ENCODE measurements at places on chromosomes 7 and 10. TPM values are rescaled to one million over a fixed set of nuclear protein-coding genes. Genes with fewer than 3 reads are reported as not detected.

DNA sequence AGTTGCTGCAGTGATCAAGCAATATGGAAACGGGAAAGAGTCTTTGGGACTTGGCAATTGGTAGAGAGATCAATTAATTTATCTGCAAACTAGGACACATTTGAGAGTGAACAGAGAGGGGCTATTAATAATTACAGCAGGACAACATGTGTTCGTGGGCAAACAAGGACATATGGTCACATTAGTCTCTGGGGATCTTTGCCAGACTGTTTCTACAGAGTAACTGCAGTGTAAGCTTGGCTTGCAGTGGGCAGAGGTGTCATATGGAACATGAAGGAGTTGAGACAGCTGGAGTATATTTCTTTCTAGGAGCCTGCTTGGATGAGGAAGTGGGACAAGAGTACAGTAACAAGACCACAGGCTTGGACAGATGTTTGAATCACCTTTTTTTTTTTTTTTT, 232.1 kb upstream of the LYZL1 start:
- DNase-seq, result no peak

GRCh38 chr10:133158437-133158755, 1.6 kb upstream of the KNDC1 start:
- DNase-seq, result no peak

The OR6B1 gene
- not detected for polyA plus RNA-seq

GRCh38 chr10:116472891-116473290, 45.2 kb downstream of the PNLIPRP3 start:
- no peak for DNase-seq

- DNase-seq, result no peak
Measured at GRCh38 chr10:101617824-101618568, 29.9 kb downstream of the DPCD start.

DNA sequence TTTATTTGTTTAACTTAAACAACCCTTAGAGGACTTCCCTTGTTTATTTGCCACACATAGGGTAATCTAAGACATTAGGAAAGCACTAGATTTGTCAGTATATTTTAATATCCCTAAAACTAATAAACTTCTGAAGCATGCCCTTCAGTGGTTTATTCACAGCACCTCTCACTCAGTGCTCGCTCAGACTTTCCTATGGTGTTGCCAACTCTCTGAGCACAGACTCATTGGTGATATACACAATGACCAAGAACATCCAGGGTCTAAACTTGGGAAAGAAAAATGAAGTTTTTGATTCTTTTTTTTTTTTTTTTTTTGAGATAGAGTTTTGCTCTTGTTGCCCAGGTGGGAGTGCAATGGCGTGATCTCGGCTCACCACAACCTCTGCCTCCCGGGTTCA, 82.2 kb downstream of the RAB11FIP2 start:
- DNase-seq, result no peak
